H9 (cell line): ENCODE measurements at places on chromosomes 7 and 10. TPM values are rescaled to one million over a fixed set of nuclear protein-coding genes. Genes with fewer than 3 reads are reported as not detected.
A peak's percentile ranks its signal among the peaks of the same experiment; 100 is the strongest.

GRCh38 chr7:128178611-128179010 lies 62.5 kb upstream of the LEP start:
- no peak overlapping the region for H3K27ac ChIP-seq
- H3K4me3 ChIP-seq, result no peak overlapping the region
- no peaks in the 10 kb centered on the region for H3K4me1 ChIP-seq
- DNase-seq, result peak; percentile 20

DNA sequence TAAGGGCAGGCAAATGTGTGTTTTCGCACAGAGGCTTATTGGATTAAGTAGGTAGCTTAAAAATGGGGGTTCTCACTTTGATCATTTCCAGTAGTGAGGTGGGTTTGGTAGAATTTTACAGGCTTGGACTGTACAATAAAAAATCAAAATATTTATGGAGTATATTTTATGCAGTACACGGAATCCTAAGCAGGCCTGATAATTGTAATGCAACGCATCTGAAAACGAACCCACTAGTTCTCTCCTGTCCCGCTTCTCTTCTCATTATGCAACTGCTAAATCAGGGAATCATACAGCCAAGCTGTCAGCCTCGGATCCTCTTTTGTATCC lies 377 bp upstream of the POLR1F start:
- DNase-seq, result no peak
- peaks cover 4% of the 10 kb centered on the region; the same call in 1 of the 2 replicates for H3K4me1 ChIP-seq
- no peaks in the 10 kb centered on the region for H3K36me3 ChIP-seq
- H3K27ac ChIP-seq, result no peak overlapping the region

GRCh38 chr7:12719981-12720865 lies 32.8 kb downstream of the ARL4A start:
- no peak overlapping the region for H3K27ac ChIP-seq
- H3K27me3 ChIP-seq, result no peaks in the 10 kb centered on the region
- no peak for DNase-seq
- no peak overlapping the region for H3K4me3 ChIP-seq

GRCh38 chr7:78280276-78280675 lies 481.7 kb downstream of the PHTF2 start:
- no peak overlapping the region for H3K4me3 ChIP-seq
- H3K27ac ChIP-seq, result no peak overlapping the region
- no peaks in the 10 kb centered on the region for H3K4me1 ChIP-seq
- no peak for DNase-seq

GRCh38 chr10:7436490-7437100 lies 25.8 kb upstream of the SFMBT2 start:
- no peak overlapping the region for H3K27ac ChIP-seq
- H3K4me1 ChIP-seq, result peaks cover 3% of the 10 kb centered on the region; the same call in 1 of the 2 replicates
- no peak for DNase-seq
- no peak overlapping the region for H3K4me3 ChIP-seq
- no peaks in the 10 kb centered on the region for H3K36me3 ChIP-seq

DNA sequence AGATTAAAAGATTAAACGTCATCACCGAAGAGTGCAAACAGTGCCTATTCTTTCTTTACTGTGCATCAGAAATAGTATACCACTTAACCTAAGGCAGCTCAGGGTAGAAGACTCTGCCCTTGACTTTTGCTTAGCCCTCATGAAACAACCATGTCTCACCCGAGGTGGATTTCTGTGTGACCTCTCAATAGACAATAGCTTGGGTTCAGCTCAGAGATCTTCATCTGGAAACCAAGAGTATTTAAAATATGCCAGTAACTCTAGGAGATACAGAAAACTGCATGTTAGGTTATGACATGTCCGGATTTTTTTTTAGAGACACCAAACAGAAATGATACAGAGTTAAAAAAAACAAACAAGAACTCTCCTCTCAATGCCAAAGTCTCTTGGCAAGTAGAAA lies 75.8 kb downstream of the JAZF1 start:
- no peak overlapping the region for H3K27ac ChIP-seq
- H3K27me3 ChIP-seq, result no peaks in the 10 kb centered on the region
- DNase-seq, result no peak
- H3K4me3 ChIP-seq, result no peak overlapping the region
- H3K4me1 ChIP-seq, result peaks cover 3% of the 10 kb centered on the region; the same call in 1 of the 2 replicates

GRCh38 chr10:49115015-49115795 lies at the start of gene VSTM4:
Gene VSTM4 (minus strand): TSS chr10:49115522. CDS start chr10:49115485, 37 bp downstream.
- H3K36me3 ChIP-seq, result no peaks in the 10 kb centered on the region
- peak; percentile 32 for DNase-seq
- peak within 1 kb of the TSS; percentile 69 for H3K4me3 ChIP-seq
- H3K27ac ChIP-seq, result no peak within 1 kb of the TSS
- H3K27me3 ChIP-seq, result no peaks in the 10 kb centered on the region; the same call in 1 of the 2 replicates

The SYT15 gene
- total RNA-seq, result 0.59 and 0.81 TPM in 2 replicates

The MAD1L1 gene
- 37.4 and 39.0 TPM in 2 replicates for total RNA-seq

The HMX3 gene
- total RNA-seq, result 0.20 TPM in 1 of 2 replicates, not detected in the other

The OPN1SW gene
- not detected in 2 replicates for total RNA-seq
